ENCODE measurements at places on chromosomes 16 and 17.

DNA sequence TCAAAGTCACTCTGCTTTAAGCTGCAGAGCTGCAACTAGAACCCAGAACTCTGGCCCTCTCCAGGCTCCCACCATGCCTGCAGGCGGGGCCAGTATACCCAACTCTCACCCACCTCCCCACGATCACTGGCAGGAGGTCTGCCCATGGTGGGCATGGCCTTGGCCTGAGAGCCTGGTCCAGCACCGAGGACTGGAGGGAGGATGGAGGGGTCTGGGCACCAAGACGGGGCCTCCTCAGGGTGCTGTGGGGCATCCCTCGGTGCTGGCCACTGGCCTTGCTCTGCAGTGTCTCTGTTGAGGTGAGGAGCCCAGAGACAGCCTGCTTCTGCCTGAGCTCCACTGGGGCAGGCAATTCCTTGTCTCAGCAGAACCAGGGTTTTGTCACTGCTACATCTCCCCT is 1.5 kb upstream of the KRT16 start:
- DNase-seq = no peak

DNA sequence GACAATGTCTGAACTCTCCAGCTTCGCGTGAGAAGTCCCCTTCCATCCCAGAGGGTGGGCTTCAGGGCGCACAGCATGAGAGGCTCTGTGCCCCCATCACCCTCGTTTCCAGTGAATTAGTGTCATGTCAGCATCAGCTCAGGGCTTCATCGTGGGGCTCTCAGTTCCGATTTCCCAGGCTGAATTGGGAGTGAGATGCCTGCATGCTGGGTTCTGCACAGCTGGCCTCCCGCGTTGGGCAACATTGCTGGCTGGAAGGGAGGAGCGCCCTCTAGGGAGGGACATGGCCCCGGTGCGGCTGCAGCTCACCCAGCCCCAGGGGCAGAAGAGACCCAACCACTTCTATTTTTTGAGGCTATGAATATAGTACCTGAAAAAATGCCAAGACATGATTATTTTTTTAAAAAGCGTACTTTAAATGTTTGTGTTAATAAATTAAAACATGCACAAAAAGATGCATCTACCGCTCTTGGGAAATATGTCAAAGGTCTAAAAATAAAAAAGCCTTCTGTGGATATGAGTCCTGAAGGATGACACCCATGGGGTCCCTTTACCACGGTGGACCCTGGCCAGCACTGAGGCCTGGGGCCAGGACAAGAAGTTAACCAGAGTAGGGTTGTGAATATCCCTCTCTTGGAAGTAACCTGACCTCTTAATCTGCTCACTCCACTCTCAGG is 10.5 kb upstream of the ITGAD start:
- peak; percentile 62 for DNase-seq

DNA sequence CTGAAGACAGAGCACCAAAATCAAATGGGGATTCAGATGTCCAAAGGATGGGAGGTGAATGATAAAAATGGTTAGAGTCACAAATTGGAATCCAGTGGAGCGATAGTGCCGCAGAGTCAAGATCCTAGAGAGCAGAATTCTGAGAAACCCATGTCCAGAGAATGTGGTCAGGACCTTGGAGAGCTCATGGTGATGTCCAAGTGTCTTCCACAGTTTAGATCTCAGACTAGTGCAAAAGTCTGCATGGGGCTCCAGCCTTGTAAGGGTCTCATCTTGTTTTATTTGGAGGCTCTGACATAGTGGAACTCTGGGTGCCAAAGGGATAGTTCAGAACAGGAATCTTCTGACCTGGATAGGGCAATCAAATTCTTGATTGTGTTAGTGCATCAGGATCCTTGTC is 245.9 kb upstream of the HSBP1 start:
- DNase-seq = no peak

- DNase-seq = no peak
These were observed 48.0 kb upstream of the ACSM2B start for GRCh38 chr16:20624205-20624604.
